Stimulated activated CD4-positive, alpha-beta T cell treated with anti-CD3 and anti-CD28 coated beads, Interleukin-1b, Interleukin-23, amount 100 ng/mL, for 48 hours (primary cell): ENCODE measurements at places on chromosomes 16 and 17.

GRCh38 chr16:71637398-71637797, 11.4 kb downstream of the MARVELD3 start:
- DNase-seq, result no peak

DNA sequence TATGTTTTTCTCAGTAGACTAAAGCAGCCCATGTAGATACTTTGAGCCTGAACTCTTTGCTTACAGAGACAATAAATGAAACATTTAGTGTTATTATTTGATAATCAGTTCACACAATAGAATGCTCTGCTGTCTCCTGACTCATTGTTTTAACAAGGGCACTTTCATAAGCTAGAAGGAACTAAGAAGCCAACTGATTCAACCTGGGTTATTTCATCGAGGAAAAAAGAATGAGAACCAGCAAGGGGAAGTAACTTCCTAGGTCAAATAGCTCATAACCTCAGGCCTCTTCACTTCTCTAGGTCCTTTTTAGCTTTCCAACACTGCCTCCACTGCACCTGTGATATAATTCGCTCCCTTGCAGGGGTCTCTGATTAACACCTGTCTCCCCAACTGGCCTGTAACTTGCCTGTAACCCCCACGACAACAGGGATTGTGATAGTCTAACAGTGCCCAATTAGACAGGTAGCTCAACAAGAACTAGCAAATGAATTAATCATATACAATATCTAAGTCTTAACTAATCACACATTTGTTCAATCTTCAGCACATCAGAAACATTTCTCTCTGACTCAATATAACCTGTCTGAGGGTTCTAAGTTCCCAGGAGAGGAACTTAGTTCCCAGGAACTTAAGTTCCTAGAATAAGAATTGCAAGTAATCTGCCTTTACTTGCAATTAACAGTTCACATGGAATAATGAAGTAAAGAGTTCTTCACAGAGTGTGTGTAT, 34.8 kb downstream of the RFFL start:
- no peak for DNase-seq

DNA sequence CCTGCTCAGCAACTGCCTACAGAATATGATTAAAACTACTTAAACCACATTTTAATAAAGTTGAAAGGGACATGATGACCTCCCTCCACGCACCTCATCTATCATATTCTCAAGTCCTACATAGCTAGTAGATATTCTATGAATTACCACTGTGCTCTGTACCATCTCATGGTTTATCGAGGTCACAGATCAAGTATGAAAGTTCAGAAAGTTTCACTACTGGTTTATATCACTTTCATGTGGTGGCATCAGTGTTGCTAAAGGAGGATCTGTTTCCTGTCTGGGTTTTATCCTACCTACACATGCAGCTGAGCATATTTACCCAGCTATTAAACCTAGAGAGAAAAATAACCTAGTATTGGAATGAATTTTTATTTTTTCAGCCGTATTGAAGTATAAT, 214.9 kb upstream of the MON1B start:
- no peak for DNase-seq

DNA sequence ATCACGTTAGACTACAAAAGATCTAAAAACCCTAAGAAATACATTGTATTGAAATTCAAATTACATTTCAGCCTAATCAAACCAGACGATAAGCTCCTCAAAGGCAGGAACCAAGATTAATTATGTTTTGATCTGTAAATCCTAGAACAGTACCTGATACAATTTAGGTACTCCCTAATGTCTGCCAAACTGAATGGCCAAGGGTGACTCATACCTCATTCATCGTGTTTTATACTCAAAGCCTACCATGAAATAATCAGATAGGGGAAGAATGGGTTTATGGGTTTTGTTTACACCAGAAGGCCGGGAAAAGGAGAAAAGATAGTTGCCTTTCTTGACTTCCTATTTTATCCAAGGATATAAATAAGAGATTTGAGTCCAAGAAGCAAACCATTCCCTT, 19.3 kb downstream of the MMD start:
- DNase-seq, result no peak

GRCh38 chr17:77096570-77097214, 44.1 kb upstream of the SEC14L1 start:
- no peak for DNase-seq

DNA sequence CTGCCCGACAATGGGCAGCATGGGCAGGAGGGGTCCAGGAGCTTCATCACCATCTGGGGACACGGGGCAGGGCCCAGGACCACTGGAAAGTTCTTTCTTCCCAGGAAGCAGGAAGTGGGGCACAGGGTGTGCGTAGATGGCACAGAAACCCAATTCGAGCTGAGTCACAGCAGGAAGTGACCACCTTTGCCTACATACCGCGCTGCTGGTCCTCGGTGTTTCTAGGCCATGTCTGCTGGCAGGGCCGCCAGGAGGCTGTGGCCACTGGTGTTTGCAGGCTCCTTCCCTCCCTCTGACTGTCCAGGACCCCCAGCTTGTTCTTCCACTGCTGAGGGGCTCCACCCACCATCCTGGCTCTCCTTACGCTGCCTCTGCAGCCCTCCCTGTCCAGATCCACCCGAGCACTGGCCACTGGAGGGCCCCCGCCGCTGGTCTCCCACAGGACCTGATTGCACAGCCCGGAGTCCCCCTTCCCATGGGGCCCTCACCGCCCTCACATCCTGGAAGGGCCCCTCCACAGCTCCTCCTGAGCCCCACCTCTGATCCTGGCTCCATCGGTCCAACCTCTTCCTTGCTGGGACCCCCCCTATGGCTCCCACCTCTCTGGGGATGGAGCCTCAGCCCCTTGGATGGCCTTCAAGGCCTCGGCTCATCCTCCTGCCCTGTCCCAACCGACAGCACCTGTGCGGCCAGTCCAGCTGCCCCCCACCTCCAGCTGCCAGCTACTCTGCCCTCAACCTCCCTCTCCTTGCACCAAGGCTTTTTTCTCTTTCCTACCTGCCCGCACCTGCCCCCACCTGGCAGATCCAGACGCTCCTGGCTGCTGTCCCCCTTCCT, 14.5 kb upstream of the RASD1 start:
- DNase-seq, result no peak

- DNase-seq, result peak; percentile 54
These were observed 44.0 kb downstream of the SREBF1 start for GRCh38 chr17:17792551-17793377.

DNA sequence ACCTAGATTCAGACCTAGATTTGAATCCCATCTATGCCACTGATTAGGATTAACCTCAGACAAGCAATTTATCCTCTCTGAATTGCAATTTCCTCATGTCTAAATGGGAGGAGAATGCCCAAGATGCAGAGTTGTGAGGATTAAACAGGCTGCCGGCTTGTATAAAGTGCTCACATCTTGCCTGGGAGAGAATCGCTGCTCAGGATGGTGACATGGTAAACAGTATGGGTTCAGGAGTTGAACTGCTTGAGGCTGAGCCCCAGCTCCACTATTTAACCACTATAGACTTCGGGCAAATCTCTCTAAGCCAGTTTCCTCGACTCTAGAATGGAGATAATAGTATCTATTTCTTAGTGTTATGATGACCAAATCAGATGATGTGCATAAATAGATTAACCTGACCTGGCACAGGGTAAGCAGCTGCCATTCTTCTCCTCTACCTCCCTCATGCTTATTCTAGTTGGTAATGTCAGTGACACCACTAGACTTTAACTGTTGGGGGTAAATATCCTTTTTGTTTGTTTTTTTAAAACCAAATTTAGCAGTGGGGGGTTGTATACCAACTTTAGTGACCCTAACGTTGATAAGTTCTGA, 732 bp upstream of the RPL27 start:
- DNase-seq, result no peak

DNA sequence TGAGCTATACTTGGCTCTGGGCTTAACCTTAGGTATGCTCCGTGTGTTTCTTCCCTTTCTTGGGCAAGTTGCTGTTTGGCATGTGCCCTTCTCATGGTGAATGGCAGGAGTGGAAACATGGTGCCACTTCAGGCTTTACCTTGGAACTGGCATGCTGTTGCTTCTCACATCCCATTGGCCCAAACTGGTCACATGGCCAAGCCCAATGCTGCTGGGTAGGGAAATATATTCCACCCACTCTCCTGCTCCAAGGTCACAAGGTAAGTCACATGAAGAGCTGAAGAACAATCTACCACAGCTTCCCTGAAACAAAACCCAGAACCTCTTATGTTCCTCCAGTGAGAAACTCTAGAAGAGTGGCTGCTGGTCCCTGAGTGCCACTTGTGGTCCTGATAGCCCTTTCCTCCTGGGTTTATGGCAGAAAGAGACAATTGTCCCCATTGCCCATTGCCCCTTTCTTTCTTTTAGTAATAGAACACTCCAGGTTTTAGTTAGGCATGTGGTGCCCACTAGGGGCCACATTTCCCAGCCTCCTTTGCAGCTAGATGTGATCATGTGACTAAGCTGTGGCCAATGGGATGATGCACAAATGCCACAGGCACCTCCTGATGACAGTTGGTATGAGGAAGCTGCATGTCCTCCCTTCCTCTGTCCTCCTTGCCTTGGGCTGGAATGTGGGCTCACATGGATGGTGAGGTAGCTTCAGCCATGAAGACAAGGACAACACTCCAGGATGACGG, 50.3 kb downstream of the MEOX1 start:
- DNase-seq, result no peak

- DNase-seq, result no peak
These were observed 74.6 kb upstream of the ZNF750 start for GRCh38 chr17:82914375-82914774.

DNA sequence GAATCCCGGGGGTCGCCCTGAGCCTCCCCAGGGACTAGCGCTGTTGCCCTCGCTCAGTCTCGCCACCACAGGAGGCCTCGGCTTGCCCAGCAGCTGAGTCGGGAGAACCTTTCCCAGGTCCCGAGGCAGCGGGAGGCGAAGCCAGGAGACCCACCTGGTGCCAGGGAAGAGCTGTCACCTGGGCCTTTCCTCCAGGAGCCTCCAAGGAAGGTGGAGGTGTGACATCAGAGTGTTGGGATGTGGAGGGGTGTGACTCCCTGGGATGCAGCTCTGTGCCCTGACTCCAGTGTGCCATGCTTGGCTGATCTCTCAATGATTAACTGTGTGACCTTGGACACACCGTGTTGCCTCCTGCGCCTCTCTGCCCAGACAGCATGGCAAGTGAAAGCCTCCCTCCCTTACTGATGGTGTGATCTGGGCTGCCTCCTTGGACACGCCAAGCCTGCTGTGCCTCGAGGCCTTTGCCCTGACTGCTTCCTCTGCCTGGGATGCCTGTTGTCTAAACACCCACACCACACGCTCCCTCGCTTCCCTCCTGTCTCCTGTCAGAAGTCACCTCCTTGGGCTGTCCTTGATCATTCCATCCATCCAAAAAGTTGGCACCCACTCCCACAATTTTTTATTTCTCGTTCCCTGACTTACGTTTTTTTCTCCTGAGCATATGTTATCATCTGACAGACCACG, 88.0 kb downstream of the CMIP start:
- no peak for DNase-seq

- no peak for DNase-seq
These were observed 64.9 kb downstream of the COPRS start for GRCh38 chr17:31794111-31794510.

DNA sequence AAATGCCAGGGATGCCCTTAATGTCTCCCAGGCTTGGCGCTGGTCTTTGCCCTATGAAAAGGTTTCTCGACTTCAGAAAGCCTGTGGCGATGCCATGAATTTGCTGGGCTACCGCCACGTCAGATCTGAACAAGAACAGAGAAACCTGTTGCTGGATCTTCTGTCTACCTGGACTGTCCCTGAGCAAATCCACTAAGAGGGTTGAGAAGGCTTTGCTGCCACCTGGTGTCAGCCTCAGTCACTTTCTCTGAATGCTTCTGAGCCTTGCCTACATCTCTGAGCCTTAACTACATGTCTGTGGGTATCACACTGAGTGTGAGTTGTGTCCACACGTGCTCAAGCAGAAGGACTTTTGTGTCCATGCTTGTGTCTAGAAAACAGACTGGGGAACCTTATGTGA, 11.4 kb downstream of the CHST4 start:
- DNase-seq, result peak; percentile 21

DNA sequence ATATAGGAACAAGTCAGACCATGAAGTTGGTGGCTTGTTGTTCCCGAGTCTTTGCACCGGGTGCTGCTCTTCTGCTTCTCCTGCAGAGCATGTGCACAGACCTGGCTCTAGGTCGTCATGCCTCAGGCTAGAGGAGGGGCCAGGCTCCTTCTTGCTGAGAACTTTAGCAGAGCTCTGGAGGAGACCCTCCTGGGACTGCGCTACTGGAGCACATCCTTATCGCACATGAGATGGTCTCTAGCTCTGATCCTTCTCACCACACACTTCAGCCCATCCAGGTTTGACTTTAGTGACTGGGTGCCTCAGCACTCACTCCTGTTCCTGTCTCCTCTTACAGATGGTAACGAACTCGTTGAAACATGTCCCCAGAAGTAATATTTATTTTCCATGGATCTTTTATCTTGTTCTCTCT, 14.9 kb downstream of the FOXK2 start:
- DNase-seq, result no peak

DNA sequence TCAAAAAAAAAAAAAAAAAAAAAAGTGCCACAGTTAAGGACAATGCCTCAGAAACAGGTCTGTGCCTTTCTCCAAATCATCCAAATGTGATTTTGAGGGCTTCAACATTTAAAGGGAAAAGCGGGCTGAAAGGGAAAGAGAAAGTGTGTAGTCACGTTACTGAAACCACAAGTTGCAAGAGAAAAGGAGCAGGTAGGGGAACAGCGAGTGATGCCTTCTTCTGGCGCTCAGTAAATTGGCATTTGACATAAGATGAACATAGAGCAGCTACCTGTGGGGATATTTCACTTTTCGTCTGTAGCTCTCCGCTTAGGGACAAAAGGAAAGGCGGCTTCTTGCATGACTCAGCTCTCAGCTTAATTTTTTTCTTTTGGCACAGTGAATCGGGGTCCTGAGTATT, 11.1 kb downstream of the CMTM2 start:
- no peak for DNase-seq

- DNase-seq, result no peak
These were observed 282.4 kb upstream of the DYNLRB2 start for GRCh38 chr16:80258407-80258806.

GRCh38 chr17:7021993-7022778, 664 bp upstream of the BCL6B start:
- DNase-seq, result peak; percentile 79

- no peak for DNase-seq
These were observed 139.4 kb upstream of the ERCC4 start for GRCh38 chr16:13780406-13781168.
